ENCODE measurements at places on chromosomes 5 and 9. TPM values are rescaled to one million over a fixed set of nuclear protein-coding genes. Genes with fewer than 3 reads are reported as not detected.

The CATSPER3 gene
- 0.22 TPM for total RNA-seq

The NRG2 gene
- 1.8 TPM for total RNA-seq

The ADGRV1 gene
- 0.56 TPM for total RNA-seq

The TAF1L gene
- not detected for total RNA-seq

The BTNL3 gene
- not detected for total RNA-seq

The MARCHF11 gene
- total RNA-seq: not detected

The IER5L gene
- total RNA-seq: 20.0 TPM

The UHRF2 gene
- 28.9 TPM for total RNA-seq

The DMXL1 gene
- 6.3 TPM for total RNA-seq

The C9 gene
- not detected for total RNA-seq

The ZNF484 gene
- total RNA-seq: 2.5 TPM

The MSX2 gene
- total RNA-seq: 4.6 TPM

The DDX41 gene
- 96.2 TPM for total RNA-seq

The TBCA gene
- 270 TPM for total RNA-seq

The ASS1 gene
- 19.3 TPM for total RNA-seq

The CTNND2 gene
- total RNA-seq: not detected

The NOTCH1 gene
- total RNA-seq: 11.3 TPM

The OMD gene
- not detected for total RNA-seq

The CYSRT1 gene
- 4.6 TPM for total RNA-seq

The AFAP1L1 gene
- 12.0 TPM for total RNA-seq

The CCDC152 gene
- not detected for total RNA-seq

The THBS4 gene
- 0.23 TPM for total RNA-seq

The FRMD3 gene
- total RNA-seq: 4.7 TPM

Data from A549 treated with Hydrocortisone at 1 μM for 4 hours (cell line).